ENCODE measurements at places on chromosomes 16 and 17.

- no peak for DNase-seq
Observed at GRCh38 chr16:57405097-57405496, 530 bp downstream of the CCL17 start.

- DNase-seq, result no peak
Observed at GRCh38 chr16:85255777-85256176, 143.5 kb upstream of the CIBAR2 start.

DNA sequence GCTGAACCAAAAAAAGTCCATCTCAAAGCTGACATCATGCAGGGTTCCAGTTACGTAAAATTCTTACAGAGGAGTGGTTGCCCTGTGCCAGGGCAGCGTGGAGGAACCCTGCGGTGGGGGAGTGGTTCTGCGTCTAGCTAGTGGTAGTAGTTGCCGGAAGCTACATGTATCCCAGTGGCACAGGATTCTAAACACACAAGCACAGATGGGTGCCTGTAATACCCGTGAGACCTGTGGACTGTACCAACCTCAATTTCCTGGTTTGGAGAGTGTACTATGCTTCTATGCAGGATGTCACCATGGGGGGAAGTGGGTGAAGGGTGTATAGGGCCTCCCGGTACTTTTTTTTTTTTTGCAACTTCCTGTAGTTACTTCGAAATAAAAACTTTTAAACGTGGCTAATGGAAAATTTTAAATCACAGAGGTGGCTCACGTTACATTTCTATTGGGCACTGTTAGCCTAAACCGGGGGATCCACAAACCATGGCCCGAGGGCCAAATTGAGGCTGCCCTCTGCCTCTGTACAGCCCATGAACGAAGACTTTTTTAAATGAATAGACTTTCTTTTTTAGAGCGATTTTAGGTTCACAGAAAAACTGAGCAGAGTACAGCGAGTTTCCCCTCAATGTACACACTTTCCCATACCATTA is 38.5 kb downstream of the TBC1D16 start:
- peak; percentile 61 for DNase-seq

DNA sequence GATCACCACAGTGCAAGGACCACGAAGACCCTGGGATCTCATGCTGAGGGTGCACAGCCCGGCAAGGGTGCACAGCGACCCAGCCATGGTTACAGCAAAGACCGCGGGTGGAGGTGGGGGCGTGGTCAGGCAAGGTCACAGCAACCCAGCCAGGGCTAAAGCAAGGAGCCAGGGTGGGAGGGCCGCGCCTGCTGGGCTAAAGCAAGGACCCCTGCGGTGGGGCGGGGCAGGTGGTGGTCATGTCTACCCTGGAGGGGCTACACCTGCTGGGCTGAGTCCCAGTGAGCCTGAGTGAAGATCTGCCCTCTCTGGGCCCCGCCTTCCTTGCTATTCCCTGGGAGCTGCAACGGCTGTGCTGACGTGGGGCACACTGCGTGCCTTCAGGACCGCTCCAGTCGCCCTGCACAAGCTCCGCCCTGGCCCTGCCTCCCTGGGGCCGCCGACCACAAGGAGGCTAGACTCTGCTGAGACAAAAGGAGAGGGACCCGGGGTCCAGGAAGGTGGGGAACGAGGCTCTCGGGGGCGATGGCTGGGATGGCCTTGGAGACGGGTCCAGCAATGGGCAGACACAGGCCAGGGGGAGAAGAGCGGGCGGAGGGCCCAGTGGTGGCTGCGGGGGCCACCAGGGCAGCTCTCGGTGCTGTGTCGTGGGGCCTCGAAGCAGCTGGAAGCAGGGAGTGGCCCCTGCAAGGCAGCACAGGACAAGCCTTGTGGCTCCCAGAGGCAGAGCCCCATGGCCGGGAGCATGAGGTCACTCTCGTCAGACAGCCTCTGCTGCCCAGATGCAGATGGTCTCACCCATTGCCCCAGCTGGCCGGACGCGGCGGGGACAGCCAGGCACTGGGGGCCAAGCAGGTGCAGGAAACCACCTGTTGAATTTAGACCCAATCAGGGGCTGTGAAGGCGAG is 52.8 kb downstream of the CBFA2T3 start:
- DNase-seq, result no peak

GRCh38 chr16:13838401-13839190 is 81.4 kb upstream of the ERCC4 start:
- no peak for DNase-seq

GRCh38 chr17:4393806-4394205 is 27.3 kb upstream of the UBE2G1 start:
- no peak for DNase-seq

DNA sequence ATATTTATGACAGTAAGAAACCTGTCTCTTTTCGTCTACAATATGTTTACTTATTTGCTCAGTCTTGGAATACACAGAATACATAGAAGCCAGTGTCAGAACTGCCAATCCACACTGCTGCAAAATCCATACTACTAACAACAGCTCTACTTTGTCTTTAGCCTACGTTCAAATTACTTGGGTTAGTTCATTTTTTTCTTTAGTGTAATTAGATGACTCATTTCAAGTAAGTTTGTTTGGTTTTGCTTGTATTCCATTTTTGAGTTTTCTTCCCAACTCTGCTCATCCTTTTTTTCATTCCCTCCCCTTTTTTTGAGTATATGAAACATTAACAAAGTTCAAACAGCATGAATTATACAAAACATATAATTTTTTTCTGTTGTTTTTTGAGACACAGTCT is 16.9 kb downstream of the CMC2 start:
- no peak for DNase-seq

- DNase-seq, result peak; percentile 50
Observed at GRCh38 chr16:79599837-79600637, 500 bp downstream of the MAF start.

- DNase-seq, result peak; percentile 76
Observed at GRCh38 chr17:68759343-68760140, 158.4 kb upstream of the FAM20A start.

GRCh38 chr17:48433896-48434295 is 3.9 kb upstream of the SKAP1 start:
- no peak for DNase-seq

GRCh38 chr16:29765167-29766032 is 12.7 kb upstream of the ZG16 start:
- DNase-seq, result no peak

DNA sequence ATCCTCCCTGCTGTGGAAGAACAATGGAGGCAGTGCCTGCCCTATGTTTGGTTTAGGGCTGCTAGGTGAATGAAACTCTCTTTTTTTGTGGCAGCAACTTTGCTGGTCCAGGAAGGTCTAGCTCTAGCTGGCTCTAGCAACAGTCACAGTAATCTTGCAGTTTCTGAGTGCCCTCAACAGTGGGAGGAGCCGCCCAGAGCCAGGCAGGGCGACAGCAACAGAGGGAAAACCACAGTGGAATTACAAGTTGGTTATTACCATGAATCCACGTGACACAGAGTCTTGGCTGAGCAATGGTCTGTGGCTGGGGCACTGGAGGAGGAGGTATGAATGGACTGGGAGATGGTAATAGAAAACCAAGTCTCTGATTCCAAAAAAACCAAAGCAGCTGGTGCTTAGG is 10.3 kb downstream of the HSPB9 start:
- DNase-seq, result no peak

DNA sequence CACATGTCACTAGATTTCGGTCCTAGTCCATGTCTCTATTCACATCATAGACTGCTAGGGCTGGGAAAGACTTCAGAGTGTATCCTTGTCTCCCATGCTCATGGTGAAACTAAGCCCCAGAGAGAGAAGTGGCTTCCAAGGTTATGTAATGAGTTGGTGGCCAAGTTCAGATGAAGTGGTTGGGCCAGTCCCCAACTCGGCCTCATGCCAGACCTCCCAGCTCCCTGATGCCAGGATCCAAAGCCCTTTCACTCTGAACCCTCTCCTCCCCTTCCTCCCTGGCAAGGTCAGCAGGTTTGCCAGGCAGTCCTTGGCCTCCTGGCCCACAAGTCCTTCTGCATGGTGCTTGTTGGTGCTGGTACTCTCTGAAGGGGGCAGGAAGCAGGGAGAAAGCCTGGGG is 189.7 kb downstream of the AXIN2 start:
- DNase-seq, result no peak

DNA sequence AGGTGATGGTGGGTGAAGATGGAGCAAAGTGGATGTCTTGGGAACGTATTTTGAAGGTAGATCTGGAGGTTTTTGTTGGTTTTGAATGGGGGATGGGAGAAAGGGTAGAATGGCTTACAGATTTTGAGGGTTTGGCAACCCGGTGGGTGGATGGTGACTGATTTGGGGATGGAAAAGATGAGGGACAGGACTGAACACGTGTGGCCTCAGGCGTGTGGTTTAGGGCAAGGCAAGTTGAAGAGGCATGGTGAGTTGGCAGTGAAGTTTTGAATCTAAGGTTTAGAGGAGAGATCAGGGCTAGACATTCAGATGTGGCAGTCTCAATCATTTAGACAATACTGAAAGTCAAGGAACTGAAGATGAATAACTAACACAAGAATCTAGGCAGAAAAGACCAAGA is 5.0 kb upstream of the DCTPP1 start:
- no peak for DNase-seq

GRCh38 chr17:19464031-19465026 is 53.3 kb downstream of the RNF112 start:
- no peak for DNase-seq

DNA sequence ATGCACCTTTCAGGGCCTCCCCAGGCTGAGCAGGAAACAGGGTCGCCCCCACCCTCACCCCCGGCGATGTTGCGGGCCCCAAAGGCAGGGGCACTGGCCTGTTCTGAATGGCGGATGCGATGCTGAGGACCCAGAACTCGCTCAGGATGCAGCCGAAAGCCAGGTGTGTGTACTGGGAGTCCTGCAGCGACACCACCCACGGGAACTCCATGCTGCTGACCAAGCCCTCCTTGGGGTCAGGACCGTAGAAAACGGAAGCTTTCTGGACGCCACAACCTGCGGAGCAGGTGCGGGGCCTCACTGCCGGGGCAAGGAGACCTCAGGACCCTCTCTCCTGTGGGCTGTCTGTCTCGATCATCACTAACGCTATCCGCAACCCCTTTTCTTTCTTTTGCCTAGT is 4.0 kb downstream of the PRSS54 start:
- no peak for DNase-seq

GRCh38 chr16:87351320-87351698 is 32.3 kb downstream of the FBXO31 start:
- no peak for DNase-seq

- DNase-seq, result no peak
Observed at GRCh38 chr17:76840884-76841775, 27.1 kb upstream of the MGAT5B start.

- no peak for DNase-seq
Observed at GRCh38 chr17:76063875-76064546, 8.3 kb downstream of the SRP68 start.

GRCh38 chr16:3949946-3950342 is 69.4 kb upstream of the CREBBP start:
- no peak for DNase-seq

GRCh38 chr17:987931-988330 is 8.4 kb upstream of the NXN start:
- DNase-seq, result no peak

DNA sequence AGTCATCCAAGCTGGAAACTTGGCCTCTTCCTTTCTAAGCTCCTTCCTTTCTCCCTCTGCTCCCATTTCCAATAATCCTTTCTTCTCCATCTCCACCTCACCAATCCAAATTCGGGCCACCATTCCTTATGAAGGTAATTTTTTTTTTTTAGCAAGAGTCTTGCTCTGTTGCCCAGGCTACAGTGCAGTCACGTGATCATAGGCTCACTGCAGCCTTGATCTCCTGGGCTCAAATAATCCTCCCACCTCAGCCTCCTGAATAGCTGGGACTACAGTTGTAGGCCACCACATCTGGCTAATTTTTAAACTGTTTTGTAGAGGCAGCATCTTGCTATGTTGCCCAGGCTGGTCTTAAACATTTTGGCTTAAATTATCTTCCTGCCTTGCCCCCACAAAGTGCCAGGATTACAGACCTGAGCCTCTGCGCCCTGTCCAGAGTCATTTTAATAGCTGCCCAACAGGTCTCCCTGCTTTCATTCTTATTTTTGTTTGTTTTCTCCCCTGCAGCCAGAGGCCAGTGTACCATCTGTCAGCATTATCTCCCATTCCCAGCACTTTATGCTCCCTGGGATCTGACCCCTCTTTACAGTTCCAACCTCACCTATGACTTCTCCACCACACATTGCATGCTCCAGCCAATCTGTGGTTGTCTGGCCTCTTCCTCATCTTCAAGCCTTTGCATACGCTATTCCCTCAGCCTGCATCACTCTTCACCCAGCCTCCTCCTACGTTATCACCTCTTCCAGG is 2.3 kb upstream of the GP2 start:
- no peak for DNase-seq

DNA sequence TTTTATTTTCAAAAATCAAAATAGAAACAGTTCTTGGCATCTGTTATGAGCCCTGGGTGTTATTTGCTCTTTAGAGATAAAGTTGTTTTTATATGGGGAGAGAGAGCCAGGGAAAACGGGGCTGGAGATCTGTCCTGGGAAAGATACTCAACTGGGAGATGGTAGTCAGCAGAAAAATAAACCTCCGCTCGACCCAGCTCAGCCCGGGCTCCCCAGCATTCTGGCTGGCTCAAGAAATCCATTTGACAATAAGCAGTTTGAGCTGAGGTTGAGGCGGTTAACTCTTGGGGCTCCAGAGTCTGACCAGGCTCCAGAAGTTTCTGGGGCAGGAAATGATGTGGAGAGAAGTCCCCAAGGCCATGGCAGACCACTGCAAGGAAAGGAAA is 151.9 kb downstream of the IRX5 start:
- no peak for DNase-seq

DNA sequence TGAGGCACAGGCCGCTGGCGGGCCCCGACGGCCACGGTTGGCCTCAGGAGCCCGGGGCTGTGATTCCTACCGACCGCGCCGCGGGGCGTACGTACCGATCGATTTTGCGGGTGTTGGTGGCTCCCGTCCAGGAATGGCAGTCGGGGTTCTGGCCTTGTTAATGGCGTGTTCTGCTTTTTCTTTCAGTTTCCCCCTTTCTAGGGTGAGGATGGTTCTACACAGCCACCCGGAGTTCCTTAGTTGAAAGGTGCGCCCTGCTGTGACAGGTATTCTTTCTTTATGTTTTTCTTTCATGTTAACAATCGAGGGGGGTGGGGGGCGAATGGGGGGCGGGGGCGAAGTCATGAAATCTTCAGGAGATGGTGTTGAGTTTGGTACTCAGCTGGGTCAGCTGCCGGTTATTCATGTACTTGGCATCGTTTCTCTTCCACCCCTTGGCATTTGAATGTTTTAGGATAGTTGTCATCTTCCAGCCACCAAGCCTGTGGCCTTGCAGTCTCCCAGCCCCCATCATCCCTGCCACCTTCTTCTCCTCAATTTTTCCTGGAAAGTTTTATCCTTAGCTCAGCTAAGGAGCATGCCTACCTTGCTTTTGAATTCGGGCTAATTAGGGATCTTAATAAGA is 802 bp downstream of the CYLD start:
- DNase-seq, result peak; percentile 64
